Stimulated activated CD4-positive, alpha-beta T cell treated with anti-CD3 and anti-CD28 coated beads, Interleukin-1b, Interleukin-23, amount 100 ng/mL, for 48 hours (primary cell): ENCODE measurements at places on chromosomes 1 and 21.

- DNase-seq = no peak
Observed at GRCh38 chr21:38434913-38435533, 63.3 kb downstream of the ERG start.

GRCh38 chr1:209404577-209404976 is 178.9 kb upstream of the CAMK1G start:
- no peak for DNase-seq

GRCh38 chr1:109782927-109783326 is 19.2 kb upstream of the EPS8L3 start:
- no peak for DNase-seq

GRCh38 chr1:240539769-240540414 is 72.1 kb downstream of the GREM2 start:
- DNase-seq = no peak

DNA sequence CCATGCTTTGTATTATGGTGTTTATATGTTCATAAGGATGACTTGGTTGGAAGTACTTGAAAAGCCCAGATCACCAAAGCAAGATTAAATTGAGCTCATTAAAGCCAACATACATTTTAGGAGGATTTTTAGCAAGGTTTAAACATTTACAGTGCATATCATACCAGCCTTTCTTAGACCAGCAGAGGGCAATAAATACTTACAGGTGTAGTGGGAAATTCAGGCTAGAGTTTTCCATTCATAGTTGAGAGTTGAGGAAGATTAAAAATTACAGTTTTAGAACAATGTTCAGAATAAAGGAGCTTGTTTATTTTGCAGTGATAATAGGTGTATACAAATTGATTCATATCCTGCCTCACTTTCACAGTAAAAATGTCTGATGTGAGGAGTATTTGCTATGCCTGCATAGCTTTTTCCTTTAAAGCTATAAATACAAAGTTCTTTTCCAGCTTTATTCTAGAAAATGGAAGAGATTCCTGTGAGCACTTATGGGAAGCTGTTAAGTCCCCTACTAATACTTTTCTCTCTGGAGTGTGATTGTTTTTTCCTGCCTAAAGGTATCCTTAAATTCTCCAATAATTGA is 35.3 kb downstream of the DTL start:
- DNase-seq = no peak

DNA sequence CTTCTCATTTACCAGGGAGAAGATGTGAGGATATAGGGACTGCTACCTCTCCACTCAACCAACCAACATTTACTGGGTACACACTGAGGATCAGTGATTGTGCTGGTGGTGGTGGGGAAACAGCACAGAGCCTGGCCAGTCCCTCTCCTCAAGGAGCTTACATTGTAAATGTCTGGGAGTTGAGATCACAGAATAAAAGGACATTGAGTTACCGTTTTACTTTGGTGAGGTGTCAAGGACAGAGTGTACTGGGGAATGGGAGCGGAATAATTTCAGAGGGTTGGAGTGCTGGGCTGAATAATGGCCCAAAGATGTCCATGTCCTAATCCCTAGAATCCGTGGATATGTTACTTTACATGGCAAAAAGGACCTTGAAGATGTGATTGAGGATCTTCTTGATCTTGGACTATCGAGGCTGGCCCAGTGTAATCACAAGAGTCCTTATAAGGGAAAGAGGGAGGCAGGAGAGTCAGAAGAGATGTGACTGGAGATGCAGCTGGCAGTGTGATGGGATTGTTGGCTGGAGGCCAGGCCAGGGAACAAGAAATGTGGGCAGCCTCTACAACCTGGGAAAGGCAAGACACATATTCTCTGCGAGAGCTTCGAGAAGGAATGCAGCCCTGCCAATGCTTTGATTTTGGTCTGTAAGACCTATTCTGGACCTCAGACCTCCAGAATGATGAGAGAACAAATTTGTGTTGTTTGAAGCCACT is 26.6 kb upstream of the RWDD3 start:
- DNase-seq = no peak

DNA sequence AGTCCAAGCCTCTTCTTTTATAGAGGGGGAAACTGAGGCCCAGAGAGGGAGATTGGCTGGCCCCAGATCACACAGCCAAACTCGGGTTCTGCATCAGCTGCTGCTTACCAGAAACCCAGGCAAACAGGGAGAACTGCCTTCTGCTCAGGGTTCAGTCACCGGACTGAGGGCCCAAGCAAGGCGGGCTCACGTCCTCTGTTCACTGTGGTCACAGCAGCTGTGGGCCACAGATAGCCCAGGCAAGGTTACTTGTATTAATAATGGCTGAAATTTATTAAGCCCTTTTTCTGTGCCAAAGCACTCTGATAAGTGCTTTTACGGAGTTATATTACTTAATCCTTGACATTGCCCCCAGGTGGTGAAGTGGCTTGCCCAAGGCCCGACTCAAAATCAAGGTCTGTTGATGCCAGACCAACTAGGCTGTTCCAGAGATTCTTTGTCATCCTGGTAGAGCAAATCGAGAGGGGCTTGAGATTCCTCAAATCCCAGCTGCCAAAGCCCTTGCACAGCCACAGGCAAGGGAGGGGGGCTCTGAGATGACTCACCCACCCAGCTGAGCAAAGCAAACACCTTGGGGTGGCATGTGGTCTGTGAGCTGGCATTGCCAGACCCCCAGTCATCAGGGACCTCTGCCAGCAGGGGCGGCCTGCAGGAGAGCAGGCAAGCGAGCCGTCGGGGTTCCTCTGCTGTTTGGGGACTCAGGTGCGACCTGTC is 36.5 kb downstream of the EPHB2 start:
- DNase-seq = no peak

DNA sequence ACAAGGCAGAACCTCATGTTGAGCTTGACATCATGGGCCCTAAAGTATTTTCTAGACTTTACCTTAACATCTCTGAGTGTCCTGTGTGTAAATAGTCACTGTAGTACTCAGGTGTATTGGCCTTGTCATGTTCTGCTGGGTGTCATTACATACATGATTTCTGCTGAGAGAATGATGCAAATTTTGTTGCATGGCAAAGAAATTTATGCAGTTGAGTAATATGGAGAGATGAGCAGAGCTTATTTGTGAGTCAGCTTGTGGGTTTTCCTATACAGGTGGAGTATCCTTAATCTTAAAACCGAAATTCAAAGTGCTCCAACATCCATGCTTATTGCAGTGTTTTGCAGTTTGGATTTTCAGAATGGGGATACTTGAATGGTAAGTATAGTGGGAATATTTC is 36.6 kb downstream of the RGL1 start:
- DNase-seq = no peak

DNA sequence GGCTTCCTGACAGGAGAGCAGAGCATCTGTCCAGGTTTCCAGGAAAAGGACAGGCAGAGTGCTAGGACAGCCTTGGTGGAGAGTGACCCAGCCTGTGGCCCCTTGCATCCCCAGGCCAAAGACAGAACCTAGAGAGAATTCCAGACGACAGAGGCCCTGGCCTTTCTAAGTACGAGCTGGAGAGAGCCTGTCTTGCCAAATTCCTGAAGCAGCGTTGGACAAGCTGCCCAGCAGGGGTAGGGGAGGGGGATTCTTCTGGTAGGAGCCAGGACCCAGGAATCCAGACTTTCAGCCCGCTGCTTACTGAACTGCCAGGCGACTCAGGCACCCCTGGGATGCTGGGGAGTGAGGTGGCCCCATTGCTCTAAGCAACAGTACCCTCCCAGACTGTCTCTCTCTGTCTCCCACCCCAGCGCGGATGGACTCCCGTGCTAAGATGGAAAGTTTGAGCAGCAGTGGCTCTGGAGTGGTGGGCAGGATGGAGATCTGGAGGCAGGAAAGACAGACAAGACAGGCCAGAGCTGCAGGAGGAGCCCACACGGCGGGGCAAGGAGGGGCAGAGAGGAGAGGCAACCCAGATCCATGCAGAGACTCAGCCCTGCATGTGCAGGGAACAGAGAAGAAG is 8.8 kb upstream of the PEAR1 start:
- no peak for DNase-seq

- DNase-seq = no peak
Observed at GRCh38 chr1:84425150-84425896, 27.0 kb downstream of the DNASE2B start.

GRCh38 chr1:152458384-152459185 is 44.5 kb upstream of the CRNN start:
- DNase-seq = peak; percentile 75

DNA sequence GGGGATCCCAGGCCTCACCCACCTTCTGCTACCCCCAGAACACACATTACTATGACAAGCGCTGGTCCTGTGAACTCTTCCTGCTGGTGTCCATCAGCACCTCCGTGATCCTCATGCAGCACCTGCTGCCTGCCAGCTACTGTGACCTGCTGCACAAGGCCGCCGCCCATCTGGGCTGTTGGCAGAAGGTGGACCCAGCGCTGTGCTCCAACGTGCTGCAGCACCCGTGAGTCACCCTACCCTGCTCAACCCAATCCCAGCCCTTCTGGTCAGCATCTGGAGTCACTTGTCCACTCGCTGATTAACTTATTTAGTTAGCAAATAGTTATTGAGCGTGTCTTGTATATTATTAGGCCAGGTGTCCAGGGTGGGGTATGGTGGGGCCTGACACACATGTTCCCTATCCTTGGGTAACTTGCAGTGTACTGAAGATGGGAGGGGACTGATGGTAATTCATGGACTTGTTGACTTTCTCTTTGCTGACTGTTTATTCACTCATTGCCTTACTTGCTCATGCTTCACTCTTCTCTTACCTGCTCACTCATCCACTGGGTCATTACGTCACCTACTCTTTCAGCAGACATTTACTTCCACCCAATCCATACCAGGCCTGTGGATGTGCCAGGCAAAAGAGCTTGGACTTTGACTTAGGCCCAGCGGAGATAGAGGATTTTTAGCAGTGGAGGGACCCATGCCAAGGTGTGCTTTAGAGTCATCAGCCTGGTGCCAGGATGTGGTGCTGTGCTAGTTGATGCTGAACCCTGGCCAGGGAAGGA is 12.9 kb upstream of the KPNA6 start:
- no peak for DNase-seq

GRCh38 chr1:116988248-116988647 is 13.3 kb upstream of the CD101 start:
- DNase-seq = no peak

GRCh38 chr1:176193023-176193422 is 14.1 kb downstream of the COP1 start:
- DNase-seq = no peak

DNA sequence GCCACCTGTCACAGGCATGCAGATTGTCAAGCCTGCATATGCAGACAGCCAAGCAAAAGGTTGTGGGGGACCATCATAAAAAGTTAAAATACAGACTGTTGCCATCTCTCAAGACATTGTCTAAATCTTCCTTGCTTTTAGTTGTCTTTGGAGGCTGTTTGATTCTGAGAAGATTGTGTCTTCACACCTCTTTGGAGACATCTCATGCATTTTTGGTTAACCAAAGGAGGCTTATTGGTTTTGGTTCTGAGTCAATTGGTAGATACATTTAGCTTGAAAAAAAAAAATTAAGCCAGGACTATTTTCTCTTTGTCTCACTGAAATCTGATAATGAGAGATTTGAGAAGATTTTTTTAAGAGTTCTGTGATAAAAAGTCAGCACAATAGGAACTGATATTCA is 217.6 kb downstream of the LYPLAL1 start:
- no peak for DNase-seq

GRCh38 chr1:8516793-8517556 is 199.1 kb downstream of the SLC45A1 start:
- DNase-seq = peak; percentile 38

DNA sequence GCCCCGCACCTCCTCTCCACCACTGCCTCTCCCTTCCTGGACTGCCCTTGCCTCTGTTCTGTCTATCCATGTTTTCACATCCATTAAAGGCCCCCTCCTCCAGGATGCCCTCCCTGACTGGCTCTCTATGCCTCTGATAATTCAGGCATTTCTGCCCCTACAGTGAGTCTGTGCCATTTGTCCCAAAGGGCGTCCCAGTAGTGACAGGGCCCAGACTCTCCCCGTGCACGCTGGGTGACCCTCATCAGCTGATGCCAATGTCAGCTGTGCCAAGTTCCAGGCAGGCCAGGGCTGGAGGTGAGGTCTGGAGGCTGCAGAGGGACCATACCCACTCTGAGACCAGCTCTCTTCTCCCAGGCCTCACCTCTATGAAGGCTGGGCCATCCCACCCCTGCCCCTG is 3.2 kb upstream of the PLEKHG5 start:
- no peak for DNase-seq

DNA sequence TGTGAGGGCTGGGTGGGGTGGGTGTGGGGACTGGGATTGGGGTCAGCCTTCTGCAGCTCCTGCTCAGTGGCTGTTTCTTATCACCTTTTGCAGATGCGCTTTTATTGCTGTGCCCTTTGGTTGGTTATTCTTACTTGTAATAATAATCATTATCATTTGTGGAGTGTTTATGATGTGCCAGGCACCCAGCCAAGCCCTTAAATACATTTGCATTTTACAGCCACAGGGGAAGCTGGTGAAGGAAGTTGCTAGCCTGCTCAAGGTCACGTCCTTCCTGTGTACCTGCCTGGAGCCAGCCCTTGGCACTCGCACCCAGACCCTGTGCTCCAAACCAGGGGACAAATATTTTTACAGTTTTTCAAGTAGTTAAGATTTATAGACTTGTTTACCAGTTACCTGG is 144.0 kb downstream of the PGBD5 start:
- DNase-seq = no peak

- no peak for DNase-seq
Observed at GRCh38 chr21:45129189-45129923, 55.0 kb downstream of the ADARB1 start.

DNA sequence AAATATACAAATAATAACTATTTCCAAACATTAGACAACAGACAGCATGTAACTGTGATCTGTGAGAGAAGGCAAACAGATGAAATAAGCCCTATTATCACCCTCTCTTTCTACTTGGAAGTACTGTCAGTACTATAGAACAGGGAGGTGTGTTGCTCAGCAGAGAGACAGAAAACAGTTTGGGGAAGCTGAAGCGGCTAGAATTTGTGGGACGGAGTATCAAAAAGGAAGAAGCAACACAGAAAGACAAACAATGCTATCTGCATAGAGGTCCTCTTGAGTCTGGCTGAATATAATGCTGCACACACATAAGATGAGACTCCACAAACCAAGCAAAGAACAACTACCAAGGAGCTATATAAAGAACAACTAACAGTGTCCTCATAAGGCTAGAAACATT is 59.4 kb downstream of the ZZZ3 start:
- DNase-seq = no peak
